NCI-H2029 (cell line): ENCODE measurements at places on chromosomes 2 and 18.

DNA sequence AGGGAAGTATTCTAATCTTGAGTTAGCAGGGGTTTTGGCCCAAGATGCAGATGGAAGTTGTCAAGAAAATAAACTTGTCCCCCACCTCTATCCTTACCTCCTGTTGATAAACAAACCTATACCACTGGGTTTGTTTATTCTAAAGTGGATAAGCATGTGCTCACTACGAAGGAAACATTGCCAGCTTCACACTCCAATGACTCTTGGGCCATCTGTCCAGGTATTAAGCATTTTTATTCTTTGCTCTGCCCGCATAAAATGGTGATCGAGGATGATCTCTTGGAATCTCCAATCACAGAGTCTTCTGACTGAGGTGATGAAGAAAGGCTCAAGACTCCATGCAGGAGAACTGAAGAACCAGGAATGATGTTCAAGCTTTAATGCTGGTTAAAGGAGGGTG lies 1908.4 kb upstream of the PIK3C3 start:
- no peak for DNase-seq

DNA sequence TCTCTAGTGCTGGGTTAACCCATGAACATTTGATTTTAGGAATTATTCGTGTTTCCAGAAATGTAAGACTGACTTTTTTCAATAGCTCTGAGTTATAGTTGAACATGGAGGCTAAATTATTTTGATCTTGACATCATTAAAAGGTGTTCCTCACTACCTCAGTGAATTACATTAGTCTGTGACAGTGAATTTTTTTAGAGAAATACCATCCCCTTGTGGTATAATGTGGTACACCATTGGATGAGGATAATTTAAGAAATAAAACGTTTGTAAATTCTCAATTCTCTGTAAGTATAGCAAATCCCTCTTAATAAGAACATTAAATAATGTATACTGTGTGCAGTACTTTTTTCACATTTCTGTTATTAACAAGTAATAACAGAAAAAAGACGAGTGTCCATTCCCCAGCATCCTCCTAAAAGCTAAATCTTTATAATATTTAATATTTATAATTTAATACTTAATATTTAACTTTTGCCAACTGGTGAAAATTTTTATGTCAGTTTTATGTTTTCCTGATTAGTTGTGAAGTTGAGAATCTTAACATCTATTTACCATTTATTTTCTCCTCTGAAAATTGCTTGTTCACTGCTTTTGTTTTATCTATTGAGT lies 70.3 kb upstream of the CWC22 start:
- no peak for DNase-seq

- no peak for DNase-seq
Measured at GRCh38 chr2:45743531-45744396, 92.3 kb downstream of the PRKCE start.

DNA sequence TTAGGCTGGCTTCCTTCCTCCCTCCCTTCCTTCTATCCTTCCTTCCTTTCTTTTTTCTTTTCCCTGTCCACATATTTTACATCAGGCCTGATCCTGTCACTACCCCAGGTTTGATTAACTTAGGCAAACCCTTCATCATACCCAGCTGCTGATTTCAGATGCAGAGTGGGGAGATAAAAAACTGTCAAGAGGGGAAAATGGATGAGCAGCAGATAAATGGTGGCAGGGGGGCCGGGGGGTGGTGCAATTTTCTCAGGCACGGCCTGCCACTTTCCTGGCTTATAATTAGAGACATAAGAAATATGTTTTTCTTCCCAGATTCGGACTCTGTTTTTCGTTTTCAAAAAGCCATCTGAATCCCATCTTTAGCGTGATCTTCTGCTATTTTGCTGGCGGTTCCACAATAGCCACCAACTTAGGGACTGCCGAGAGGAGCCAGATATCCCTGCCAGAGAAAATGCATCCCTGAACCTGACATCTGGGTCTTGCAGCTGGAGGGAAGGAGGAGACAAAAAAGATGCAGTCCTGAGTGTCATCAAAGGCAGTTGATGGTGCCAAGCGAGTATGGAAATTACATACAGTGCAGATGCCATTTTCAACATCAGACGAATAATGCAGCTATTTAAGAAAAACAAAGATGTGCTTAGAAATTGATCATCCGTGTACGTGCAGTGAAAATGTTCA lies 49.9 kb downstream of the CXCR4 start:
- DNase-seq = no peak

GRCh38 chr18:13562494-13563029 lies 163.8 kb downstream of the FAM210A start:
- DNase-seq = no peak

GRCh38 chr2:240605867-240606743 lies 19.2 kb upstream of the GPR35 start:
- no peak for DNase-seq

- DNase-seq = no peak
Measured at GRCh38 chr2:205579335-205579734, 103.0 kb upstream of the NRP2 start.

GRCh38 chr18:67363694-67364093 lies 152.8 kb downstream of the DSEL start:
- DNase-seq = no peak

DNA sequence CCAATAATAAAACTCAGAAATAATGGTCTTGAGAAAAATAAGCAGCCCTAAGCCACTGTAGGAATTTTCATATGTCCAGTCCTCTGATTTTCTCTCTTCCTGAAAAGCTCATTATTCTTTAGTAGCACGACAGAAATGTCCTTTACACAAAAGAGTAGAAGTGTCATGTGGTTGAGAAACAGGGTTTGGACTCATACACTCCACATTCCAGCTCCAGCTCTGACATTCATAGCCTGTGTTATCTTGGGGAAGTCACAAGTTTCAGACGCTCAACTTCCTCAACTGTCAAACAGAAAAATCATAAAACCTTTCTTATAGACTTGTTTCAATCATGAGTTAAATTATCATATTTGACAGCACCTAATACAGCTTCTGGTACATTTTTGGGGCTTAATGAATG lies 511.5 kb downstream of the TNS1 start:
- no peak for DNase-seq

- DNase-seq = no peak
Measured at GRCh38 chr18:11671156-11671555, 17.9 kb upstream of the GNAL start.

- no peak for DNase-seq
Measured at GRCh38 chr2:235347691-235348090, 146.2 kb upstream of the AGAP1 start.

GRCh38 chr2:105836840-105837692 lies 92.4 kb downstream of the NCK2 start:
- no peak for DNase-seq

- DNase-seq = no peak
Measured at GRCh38 chr18:52845036-52845435, 505.0 kb downstream of the DCC start.

DNA sequence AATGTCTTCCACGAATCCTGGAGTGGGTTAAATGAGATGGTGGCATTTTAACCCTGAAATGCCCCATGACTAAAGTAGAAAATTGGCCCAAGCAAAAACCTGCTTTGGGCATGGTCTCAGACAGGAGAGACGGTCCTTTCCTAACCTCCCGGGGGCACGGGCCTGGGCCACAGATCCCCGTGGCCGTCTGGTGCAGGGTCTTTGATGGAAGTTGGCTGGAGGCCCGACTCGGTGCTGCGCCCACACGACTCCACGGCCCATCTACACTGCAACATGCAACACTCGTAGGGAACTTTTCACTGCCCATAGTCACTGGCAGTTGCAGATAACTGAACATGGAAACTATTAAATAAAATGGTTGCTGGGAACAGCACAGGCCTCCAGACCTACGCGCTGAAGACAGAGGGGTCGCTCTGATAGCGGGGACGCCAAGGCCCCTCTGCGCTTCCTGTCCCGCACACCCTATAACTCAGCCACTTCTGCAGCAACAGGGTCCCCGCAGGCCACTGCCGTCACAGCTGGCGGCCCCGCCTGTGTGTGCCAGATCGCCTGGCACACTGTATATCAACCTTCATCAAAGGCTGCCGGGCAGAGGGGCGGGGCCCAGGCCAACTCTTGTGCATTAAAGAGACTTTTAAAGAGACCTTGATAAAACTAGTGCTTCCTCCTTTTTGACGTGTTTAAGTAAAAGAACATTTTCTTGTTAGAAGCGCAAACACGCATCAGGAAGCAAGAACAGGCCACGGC lies 214.1 kb downstream of the TWIST2 start:
- DNase-seq = no peak

DNA sequence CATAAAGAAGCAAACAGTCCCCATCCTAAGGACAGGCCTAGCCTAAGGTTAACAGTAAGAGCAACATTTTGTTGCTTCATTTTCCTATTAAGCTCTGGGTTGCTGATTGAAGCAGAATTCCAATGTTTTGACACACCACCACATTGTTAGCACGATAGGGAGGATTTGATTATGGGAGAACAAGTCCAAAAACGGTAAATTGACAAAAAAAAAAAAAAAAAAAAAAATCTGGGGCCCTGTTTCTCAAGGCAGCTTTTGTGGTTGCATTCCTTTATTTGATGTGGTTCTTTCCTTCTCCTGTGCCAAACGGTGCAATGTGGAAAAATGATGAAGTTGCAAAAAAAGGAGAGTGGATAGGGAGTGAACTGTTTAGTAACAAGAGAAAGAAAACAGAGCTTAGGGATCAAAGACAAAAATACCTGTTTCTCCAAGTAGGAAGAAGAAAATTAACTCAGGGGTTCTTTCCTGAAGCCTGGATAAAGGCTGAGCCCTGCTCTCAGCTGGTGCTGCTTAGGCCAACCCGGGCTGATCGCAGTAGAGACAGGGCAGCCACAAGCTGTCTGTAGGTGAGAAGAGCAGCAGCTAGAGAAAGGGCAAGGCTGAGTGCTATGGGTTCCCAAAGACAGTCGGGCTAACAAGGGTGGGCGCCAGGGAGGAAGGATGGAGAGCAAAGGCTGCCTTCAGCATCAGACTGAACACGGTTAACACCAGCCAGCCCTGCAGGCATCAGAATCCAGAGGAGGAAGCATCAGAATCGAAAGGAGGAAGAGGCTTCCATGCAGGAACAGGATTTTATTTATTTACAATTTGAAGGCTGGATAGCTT lies 167.8 kb upstream of the FOSL2 start:
- no peak for DNase-seq

DNA sequence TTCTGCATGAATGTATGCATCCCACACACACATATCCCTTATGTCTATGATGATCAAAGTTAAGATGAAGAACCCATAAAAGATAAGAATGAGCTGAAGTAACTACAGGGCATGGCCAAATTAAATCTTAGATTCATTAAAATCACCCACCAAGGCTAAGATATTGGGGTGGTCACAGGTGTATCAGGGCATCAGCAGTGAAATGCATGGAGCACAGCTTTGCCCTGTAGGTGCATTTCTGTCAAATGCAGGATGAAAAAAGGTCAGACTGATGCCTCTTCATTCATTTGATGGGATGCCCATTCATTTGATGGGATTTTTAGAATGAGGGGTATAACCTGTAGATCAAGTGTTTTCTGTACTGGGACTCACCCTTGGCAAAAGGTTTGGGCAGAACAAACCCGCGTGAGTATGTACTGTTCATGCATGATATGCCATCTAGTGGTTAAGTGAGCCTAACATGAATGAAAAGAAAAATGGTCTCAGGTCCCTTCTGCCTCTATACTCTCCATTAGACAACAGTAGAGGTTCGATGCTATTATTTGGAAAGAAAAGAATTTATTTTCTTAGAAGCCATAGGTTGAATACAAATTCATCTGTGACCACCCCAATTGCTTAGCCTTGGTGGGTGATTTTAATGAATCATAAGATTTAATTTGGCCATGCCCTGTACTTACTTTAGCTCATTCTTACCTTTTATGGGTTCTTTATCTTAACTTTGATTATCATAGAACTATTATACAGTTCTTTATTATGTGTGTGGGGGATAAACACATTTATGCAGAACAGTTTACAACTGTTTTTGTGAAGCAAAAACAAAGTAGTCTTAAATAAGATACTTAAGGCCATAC lies 43.2 kb upstream of the NOSTRIN start:
- DNase-seq = peak; percentile 21

- no peak for DNase-seq
Measured at GRCh38 chr2:233822101-233822771, 32.1 kb downstream of the HJURP start.

GRCh38 chr2:38465789-38466127 lies 88.7 kb upstream of the ATL2 start:
- no peak for DNase-seq

- DNase-seq = no peak
Measured at GRCh38 chr2:173708806-173709205, 256.4 kb downstream of the SP3 start.

GRCh38 chr2:78532762-78533379 lies 492.6 kb upstream of the REG3G start:
- DNase-seq = no peak

- no peak for DNase-seq
Measured at GRCh38 chr2:136253288-136254004, 135.5 kb upstream of the CXCR4 start.

DNA sequence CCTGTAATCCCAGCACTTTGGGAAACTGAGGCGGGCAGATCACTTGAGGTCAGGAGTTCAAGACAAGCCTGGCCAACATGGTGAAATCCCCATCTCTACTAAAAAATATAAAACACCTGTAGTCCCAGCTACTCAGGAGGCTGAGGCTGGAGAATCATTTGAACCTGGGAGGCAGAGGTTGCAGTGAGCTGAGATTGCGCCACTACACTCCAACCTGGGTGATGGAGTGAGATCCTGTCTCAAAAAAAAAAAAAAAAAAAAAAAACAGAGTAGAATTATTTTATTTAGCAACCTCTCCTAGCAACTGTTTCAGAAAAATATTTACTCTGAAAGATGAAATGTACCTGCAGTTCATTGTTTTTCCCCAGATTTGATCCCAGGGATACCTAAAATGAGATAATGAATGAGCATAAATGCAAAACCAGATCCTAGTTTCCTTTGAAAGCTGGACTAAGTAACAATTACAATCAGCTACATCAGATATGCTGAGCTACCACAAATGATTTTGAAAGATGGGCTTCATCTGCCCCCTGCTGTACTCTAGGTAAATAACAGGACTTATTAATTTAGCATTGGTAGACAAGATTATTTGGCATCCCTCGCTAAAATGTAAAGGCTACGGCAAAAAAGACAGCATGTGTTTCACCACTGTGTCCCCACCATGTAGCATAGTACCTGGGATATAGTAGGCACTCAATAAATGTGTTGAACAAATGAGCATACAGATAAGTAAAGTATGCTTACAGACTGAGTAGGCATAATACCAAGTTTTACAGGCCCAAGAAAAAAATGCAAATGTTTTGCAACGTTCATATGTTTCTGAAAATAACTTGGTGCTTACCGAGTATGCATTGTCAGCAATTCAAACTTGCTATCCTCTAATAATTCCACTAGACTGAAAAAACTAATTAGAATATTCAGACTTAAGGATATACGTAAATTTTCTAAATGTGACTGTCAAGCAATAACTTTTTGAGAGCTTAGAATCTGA lies 102.5 kb downstream of the ATL2 start:
- peak; percentile 5 for DNase-seq

GRCh38 chr2:40027968-40028367 lies 248.9 kb upstream of the THUMPD2 start:
- DNase-seq = no peak

GRCh38 chr2:120859128-120859527 lies 123.5 kb downstream of the GLI2 start:
- no peak for DNase-seq

- DNase-seq = no peak
Measured at GRCh38 chr18:68447286-68447685, 267.6 kb downstream of the TMX3 start.

GRCh38 chr2:165582409-165582808 lies 112.9 kb downstream of the CSRNP3 start:
- DNase-seq = no peak

GRCh38 chr2:186820303-186820702 lies 28.7 kb downstream of the ZSWIM2 start:
- no peak for DNase-seq

- no peak for DNase-seq
Measured at GRCh38 chr2:29130295-29130694, 15.1 kb downstream of the CLIP4 start.

GRCh38 chr18:63979409-63979920 lies 9.6 kb downstream of the SERPINB8 start:
- peak; percentile 31 for DNase-seq
